ENCODE measurements at places on chromosomes 4 and X.

DNA sequence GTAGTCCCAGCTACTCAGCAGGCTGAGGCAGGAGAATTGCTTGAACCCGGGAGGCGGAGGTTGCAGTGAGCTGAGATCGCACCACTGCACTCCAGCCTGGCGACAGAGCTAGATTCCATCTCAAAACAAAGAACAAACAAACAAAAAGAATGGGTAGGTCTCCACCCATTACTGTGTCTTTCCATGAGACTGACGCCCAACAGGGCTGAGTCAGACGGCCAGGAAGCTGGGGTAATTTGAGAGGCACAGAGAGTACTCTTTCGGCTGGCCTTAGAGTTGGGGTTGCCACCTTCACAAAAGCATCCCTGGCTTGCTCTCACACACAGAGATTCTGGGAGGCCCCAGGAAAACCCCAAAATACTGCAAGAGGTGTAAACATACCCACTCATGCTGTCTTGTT is 72.0 kb upstream of the DHRSX start:
- DNase-seq: no peak

GRCh38 chrX:13778916-13779315 is 38.0 kb downstream of the GPM6B start:
- DNase-seq: no peak

DNA sequence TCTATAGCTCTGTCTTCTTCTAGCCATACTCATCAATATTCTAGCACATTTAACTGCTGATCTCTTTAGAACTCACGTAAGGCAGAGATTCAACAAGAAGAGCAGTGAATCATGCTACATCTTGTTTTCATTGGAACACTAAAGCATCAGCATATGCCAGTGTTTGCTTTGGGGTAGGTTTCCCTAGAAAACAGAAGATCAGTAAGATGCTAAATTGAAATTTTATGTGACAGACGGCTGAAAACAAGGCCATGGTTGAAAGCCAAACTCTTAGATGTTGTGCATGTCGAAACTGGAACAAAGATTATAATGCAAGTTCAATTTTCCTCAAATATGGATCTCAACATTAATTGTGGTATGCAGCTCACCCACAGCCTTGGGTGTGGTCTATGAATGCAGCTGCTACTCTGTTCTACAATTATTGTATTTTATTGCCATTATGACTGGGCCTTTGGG is 107.6 kb downstream of the PDLIM5 start:
- no peak for DNase-seq

DNA sequence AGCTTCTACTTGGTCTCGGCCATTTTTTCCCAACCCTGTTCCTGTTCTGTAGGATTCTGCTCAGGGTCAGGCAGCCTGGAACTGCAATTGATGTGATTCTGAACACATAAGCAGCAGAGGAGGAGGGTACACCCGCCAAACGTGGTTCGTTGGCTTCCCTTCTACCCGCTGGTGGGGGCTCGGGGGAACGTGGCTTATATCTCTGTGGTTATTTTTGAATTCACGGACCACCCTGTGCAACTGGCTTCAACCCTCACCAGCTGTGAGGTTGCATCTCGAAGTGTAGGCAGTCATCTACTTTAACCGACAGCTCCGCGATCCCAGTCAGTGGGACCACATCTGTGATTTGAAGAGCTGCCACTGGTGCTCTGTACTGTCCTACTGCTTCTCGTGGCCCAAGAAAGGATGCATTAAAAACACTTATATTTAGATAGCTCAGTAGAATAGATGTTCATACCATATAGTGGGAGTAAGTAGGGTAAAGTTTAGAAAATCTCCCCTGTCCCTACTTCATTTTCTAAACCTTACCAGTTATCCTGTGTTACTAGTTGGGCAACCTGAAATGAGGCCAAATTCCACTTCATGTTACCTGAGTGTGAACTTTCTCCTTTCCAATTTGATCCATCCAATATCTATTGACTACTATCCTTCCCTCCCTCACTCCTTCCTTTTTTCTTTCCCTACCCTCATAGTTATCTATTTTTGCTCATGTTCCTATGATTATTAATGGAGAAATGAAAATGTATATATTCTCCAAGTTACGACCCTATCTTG is 80.4 kb upstream of the BCOR start:
- no peak for DNase-seq

DNA sequence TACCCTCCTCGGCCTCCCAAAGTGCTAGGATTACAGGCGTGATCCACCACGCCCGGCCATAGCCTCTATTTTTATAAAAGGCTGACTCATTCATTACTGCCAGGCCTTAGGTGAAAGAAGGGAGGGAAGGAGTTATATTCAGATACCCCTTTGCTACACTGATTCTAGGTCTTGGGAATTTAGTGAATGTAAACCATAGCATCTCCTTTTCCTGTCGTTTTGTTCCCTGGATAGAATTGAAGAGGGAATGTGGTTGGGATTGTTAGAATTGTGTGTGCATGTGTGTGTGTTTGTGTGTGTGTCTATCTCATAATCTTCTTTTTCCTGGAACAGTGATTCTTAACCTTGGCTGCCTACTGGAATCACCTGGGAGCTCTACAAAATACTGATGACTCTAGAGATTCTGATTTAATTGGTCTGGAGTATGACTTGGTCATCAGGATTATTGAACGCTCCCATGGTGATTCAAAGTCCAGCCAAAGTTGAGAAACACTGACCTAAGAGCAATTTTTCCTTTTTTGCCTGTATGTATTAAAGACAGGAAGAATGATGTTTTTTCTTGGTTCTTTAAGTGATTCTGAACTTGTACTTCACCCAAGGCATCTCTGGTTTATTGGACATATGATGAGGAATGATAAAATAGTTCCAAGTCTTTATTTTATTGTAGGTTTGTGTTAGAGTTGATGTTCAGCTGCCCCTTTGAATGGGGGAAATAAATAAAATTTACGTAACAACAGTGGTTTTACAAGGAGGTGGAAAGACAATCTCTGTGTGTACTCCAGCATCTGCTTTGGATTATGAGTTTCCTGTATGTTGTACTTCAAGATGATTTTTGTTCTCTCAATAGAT is 37.0 kb downstream of the NAP1L5 start:
- DNase-seq: no peak

Data from SK-N-SH (cell line).